Neural cell (in vitro differentiated cells): ENCODE measurements at places on chromosomes 2 and 18. TPM values are rescaled to one million over a fixed set of nuclear protein-coding genes. Genes with fewer than 3 reads are reported as not detected.

The KLHL29 gene
- 42.4 and 48.4 TPM in 2 replicates for polyA plus RNA-seq

The RGPD4 gene
- 0.26 TPM in 1 of 2 replicates, not detected in the other for polyA plus RNA-seq

The DBI gene
- 70.0 and 110 TPM in 2 replicates for polyA plus RNA-seq

The UGT1A3 gene
- polyA plus RNA-seq: not detected in 2 replicates

The UBR3 gene
- 62.3 and 75.2 TPM in 2 replicates for polyA plus RNA-seq

The ERFE gene
- polyA plus RNA-seq: 0.32 TPM in 1 of 2 replicates, not detected in the other

The HOXD12 gene
- polyA plus RNA-seq: not detected in 2 replicates

The LCT gene
- not detected in 2 replicates for polyA plus RNA-seq

The OR6B2 gene
- polyA plus RNA-seq: not detected in 2 replicates

The MYCN gene
- polyA plus RNA-seq: 25.1 and 27.2 TPM in 2 replicates

The CCL20 gene
- polyA plus RNA-seq: not detected in 2 replicates

The HOXD1 gene
- polyA plus RNA-seq: not detected in 2 replicates

The SLC30A3 gene
- not detected in 2 replicates for polyA plus RNA-seq

The LIMS3 gene
- 2.2 and 2.7 TPM in 2 replicates for polyA plus RNA-seq

The ZSCAN30 gene
- polyA plus RNA-seq: 25.4 and 30.6 TPM in 2 replicates

The TCF4 gene
- 4.2 and 7.0 TPM in 2 replicates for polyA plus RNA-seq

The KCNJ3 gene
- 0.68 and 2.3 TPM in 2 replicates for polyA plus RNA-seq

The L3MBTL4 gene
- polyA plus RNA-seq: 0.16 and 0.90 TPM in 2 replicates

The ST8SIA5 gene
- 0.92 and 0.93 TPM in 2 replicates for polyA plus RNA-seq

The RGPD3 gene
- 0.74 and 1.1 TPM in 2 replicates for polyA plus RNA-seq

The LYPD1 gene
- 78.2 and 104 TPM in 2 replicates for polyA plus RNA-seq

The SERPINB11 gene
- not detected in 2 replicates for polyA plus RNA-seq

The ATL2 gene
- 66.8 and 67.4 TPM in 2 replicates for polyA plus RNA-seq

The SIX2 gene
- polyA plus RNA-seq: 0.16 TPM in 1 of 2 replicates, not detected in the other

The NFATC1 gene
- polyA plus RNA-seq: 0.37 TPM in 1 of 2 replicates, not detected in the other

The MTIF2 gene
- polyA plus RNA-seq: 15.1 and 18.5 TPM in 2 replicates

The MC2R gene
- polyA plus RNA-seq: not detected in 2 replicates

The FAM110C gene
- polyA plus RNA-seq: 0.10 and 0.21 TPM in 2 replicates

The NOL4 gene
- polyA plus RNA-seq: 61.0 and 72.0 TPM in 2 replicates

The ZDBF2 gene
- polyA plus RNA-seq: 21.9 and 23.4 TPM in 2 replicates

The TEX44 gene
- polyA plus RNA-seq: not detected in 2 replicates

The IL1R1 gene
- polyA plus RNA-seq: 0.40 TPM in 1 of 2 replicates, not detected in the other

The SCYGR4 gene
- not detected in 2 replicates for polyA plus RNA-seq

The TBR1 gene
- polyA plus RNA-seq: 4.5 and 7.2 TPM in 2 replicates
